ENCODE measurements at places on chromosomes 6 and 20.

DNA sequence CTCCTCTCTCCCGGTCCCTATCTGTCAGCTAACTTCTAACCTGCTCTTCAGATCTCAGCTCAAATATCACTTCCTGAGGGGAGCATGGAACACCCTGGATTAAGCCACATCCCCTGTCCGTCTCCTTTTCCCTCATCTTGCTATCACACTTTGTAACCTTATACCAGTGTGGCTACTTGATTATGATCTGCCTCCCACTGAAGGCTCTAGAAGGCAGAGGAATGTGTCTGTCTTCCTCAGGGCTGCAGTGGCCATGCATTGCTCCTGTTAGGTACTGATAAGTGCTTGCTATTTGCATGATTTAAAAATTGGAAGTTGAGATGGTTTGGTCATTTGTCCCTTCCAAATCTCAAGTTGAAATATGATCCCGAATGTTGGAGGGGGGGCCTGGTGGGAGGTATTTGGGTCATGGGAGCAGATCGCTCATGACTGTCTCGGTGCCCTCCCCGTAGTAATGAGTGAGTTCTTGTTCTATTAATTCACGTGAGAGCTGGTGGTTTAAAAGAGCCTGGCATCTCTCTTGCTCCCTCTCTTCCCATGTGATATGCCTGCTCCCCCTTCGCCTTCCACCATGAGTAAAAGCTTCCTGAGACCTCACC, 71.4 kb downstream of the PLCB4 start:
- no peak for DNase-seq

DNA sequence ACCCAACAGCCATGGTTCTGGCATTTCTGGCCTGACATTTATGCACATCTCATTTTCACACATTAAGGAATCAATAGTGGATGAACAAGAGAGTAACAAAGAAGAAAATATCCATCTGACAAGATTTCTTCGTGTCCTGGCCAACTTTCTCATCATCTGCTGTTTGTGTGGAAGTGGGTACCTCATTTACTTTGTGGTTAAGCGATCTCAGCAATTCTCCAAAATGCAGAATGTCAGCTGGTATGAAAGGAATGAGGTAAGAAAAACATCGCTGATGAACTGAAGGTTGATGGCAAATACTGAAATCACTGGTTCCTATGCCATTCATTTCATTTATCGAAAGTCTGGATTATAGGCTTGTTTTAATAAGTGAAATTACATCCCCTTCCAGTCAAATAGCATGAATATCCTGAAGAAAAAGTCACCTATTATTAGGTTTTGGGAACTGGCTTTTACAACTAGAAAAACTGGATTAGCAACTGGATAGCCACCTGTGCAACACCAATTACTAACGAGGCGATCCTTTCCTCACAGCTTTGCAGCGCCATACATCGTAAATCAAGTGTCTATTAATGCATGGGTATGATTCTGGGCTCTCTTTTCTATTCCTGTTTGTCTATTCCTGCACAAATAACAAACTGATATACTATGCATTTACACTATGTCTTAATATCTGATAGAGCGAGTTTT, 50.2 kb upstream of the NOP56 start:
- DNase-seq: no peak

DNA sequence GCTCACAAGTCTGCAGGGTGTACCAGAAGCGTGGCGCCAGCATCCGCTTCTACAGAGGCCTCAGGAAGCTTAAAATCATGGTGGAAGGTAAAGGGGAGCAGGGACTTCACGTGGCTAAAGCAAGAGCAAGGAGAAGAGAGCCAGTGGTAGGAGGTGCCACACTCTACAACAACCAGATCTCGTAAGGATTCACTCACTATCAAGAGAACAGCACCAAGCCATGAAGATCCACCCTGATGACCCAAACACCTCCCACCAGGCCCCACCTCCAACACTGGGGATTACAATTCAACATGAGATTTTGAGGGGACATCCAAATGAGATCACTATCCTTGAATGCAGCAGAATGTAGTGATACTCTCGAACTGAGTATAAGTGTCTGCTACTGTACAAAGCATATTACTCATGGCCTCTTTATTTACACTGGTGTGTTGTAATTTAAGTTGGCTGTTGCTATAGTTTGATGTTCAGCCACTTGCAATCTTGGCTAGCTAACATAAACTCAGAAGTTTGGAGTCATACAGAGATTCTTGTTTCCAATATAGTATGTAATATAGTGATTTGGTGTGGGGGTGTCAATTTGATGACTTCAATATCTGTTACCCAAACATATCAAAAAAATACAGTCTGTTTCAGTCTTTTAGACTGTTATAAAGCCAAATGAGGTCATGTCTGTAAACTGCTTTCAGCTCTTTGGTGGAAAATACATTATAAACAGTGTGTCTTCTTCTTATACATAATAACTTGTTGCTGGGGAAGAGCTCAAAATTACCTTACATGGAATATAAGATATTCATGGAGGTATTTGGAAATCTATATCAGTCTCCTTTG, 39.4 kb upstream of the MYLIP start:
- DNase-seq: no peak

GRCh38 chr6:126625019-126625418, 285.1 kb downstream of the CENPW start:
- no peak for DNase-seq

DNA sequence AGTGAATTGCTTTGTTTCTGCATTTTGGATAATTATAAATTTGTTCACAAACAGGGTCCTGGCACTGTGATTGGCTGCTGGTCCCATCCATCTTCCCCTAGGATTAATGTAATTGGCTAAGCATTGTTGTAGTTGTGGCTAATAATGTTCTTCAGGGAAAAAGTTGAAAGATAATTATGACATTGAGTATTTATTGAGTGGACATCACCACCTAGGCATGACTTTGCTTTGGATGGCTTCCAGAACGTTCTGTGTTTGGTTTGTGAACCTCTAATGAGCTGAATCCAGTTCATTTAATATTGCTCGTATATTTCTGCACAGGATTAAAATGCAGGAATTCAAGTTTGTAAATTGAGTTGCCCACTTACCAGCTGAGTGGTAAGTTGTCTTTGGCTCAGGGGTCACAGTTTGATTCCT, 55.1 kb downstream of the ARID1B start:
- no peak for DNase-seq

- no peak for DNase-seq
Observed at GRCh38 chr6:147564556-147564955, 56.1 kb downstream of the SAMD5 start.

GRCh38 chr20:63576311-63576710, 2.3 kb upstream of the HELZ2 start:
- no peak for DNase-seq

- no peak for DNase-seq
Observed at GRCh38 chr20:33516882-33517281, 27.0 kb downstream of the CBFA2T2 start.

DNA sequence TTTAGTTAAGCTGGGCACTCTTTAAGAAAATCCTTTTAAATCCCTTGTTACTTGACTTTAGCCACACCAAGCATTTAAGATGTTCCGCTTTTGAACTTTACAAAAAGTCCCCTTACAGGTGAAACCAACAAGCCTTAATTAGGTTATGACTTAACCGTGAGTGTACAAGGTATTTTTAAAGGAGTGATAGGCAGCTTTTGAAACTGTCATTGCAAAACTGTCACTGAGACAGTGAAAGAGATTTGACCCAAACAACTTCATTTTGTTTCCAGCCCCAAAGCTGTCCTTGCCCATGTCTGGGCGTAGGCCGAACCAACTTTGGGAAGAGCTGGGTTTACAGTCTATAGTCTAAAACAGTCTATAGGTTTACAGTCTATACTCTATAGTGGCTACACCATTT, 305.4 kb downstream of the FARS2 start:
- DNase-seq: no peak

GRCh38 chr6:150299873-150300485, 68.8 kb upstream of the IYD start:
- DNase-seq: no peak

GRCh38 chr20:46204594-46205186, 86.6 kb downstream of the CD40 start:
- DNase-seq: no peak

GRCh38 chr6:36977470-36977941, 8.5 kb downstream of the MTCH1 start:
- no peak for DNase-seq

- no peak for DNase-seq
Observed at GRCh38 chr6:41878961-41879405, 16.2 kb downstream of the USP49 start.

DNA sequence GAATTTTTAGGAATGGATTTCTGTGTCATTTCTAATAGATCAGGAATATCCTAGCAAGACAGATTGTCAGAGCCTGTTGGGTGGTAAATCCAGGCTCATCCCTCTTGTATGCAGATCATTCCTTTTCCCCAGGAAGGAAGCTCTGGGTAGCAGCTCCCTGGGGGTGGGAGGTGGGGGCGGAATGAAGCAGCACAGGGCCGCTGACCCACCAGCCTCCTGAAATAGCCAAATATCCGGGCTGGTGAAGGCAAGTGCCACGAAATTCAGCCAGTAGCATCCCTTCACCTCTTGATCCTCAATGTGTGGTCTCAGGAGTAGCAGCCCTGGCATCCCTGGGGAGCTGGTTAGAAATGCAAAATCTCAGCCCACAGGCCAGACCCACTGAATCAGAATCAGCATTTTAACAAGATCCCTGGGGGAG, 256.9 kb downstream of the LRFN2 start:
- DNase-seq: no peak

DNA sequence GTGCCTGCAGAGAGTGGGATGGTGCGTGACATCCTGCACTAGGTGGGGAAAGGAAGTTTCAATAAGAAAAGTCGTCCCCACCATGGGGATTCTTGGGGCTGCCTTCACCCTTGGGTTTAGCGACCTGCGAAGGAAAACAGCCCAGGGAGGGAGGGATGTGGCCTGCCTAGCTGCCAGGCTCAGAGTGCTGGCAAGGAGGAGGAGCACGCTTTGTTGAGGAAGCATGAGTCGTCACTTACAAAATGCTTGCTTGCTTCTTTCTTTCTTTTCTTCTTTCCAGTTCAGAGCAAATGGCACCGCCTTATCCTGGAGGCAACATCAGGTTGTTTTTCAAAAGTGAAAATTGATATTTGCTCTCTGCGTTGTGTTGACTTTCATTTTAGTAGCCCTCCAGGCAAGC, 123.2 kb downstream of the TFAP2C start:
- DNase-seq: no peak

DNA sequence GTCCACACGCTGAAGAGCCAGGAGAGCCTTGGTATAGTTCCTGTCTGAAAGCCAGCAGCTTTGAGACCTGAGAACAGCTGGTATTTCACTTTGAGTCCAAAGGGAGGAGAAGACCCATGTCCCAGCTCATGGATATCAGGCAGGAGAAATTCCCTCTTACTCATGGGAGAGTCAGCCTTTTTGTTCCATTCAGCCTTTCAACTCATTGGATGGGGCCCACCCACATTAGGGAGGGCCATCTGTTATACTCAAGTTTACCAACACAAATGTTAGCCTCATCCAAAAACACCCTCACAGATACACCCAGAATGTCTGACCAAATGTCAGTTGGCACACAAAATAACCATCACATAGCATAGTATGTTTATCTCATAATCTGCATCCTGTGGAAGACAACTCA, 80.1 kb downstream of the GMDS start:
- DNase-seq: no peak

- no peak for DNase-seq
Observed at GRCh38 chr20:53355790-53356189, 237.8 kb downstream of the ZNF217 start.

DNA sequence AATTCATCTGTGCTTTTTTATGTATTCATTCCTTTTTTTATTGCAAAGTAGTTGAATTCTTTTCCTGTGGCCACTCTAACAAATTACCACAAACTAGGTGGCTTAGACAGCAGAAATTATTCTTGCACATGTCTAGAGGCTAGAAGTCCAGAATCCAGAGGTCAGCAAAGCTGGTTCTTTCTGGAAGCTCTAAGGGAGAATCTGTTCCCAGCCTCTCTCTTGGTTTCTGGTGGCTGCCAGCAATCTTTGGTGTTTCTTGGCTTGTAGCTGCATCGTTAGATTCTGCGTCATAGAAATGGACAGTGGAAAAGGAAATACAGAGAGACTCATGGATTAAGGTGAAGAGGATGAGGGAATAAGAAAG, 39.3 kb downstream of the GSTA2 start:
- no peak for DNase-seq

DNA sequence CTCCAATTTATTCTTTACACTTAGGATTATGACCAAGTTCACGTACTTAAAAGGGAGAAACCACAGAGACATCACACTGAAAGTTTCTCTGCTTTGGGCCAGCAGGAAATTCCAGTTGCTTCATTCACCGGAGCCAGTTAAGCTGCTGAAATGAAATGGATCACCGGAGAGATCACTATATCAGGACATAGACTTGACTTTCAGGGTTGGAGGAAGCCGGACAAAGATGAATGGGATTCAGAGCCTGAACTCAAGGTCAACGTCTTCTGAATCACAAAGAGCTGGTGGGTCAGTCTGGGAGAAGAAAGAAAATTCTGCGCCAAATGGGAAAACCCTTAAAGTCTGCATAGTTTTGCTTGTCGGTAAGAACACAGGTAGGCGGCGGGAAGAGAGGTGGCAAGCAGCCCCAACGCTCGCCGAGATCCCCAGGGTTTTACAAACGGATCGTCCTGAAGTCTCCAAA, 81.9 kb upstream of the CCDC28A start:
- no peak for DNase-seq

DNA sequence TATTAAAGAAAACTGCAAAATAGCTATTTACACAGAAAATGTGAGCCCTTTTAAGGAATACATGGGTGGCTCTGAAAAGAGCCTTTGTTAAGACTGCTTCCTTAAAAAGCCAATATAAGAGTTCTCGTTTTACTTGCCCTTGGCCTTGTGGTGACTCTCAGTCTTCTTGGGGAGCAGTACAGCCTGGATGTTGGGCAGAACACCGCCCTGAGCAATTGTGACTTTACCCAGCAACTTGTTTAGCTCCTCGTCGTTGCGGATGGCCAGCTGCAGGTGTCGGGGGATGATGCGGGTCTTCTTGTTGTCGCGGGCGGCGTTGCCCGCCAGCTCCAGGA, 111.5 kb downstream of the HFE start:
- DNase-seq: no peak

DNA sequence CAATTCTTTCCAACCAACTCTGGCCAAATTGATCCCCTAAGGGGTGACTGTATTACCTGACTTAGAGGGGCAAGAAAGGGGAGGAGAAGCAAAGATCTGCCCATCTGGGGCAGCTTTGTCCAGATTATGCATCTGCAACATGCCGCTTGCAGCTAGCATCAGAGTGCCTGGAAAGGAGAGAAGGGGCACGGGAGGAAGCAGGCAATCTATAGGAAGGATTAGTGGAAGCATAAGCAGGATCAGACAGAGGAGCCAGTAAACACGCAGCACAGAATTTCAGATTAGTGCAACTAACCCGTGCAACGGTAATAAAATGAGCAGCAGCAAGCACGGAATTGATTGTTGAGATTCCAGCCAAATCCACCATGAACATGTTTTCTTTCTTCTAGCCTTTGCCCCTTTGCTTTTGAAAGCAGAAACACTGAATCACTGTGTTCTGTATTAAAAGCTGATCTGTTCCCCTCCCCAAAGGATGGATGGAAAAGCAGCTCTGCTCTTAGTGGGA, 643.6 kb upstream of the CHD6 start:
- no peak for DNase-seq

- no peak for DNase-seq
Observed at GRCh38 chr6:51640021-51640420, 447.4 kb downstream of the PKHD1 start.

Data from activated CD4-positive, alpha-beta T cell treated with anti-CD3 and anti-CD28 coated beads for 1 hour (primary cell).